GM03348 (cell line): ENCODE measurements at places on chromosomes 3 and 15.

GRCh38 chr3:196927571-196928453 is 14.5 kb downstream of the NCBP2 start:
- no peak for DNase-seq

DNA sequence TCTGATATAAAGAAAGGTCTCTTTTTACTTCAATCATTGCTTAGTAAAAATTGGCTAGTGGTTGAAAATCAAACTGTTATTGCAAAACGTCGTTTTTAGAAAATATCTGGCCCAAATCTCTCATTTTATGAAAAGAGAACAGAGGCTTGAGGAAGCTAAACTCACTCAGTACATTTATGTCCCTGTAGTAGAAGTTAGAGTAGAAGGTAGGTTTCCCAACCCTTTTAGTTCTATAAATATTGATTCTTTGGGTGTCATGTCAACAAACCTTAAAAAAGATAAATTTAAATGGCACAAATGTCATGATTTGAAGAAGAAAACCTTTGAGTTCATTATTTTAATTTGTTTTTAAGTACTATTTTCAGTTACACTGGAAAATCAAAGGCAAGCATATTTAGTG is 722.3 kb upstream of the NECTIN3 start:
- no peak for DNase-seq

- DNase-seq = no peak
Measured at GRCh38 chr3:139109271-139109670, 64.6 kb upstream of the PRR23C start.

- peak; percentile 52 for DNase-seq
Measured at GRCh38 chr15:76973362-76973743, 21.6 kb upstream of the PSTPIP1 start.

DNA sequence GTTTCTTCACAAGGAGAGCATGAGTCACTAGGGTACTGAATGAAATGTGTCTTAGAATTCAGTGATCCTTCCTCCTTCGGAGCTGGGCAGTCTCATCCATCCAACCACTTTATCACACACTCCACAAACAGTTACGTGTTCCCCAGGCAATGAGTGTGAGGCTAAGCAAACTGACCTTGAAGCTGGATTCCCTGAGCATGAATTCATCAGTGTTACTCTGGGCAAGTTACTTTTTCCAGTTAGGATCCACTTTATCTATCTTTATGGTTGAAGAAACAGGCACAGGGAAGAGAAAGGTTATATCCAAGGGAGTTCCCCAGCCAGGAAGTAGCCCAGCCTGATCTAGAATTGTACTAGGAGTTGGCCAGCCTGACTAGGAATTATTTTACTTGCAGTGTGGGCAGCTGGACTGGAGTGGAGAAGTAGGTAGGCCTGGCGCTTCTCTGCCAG is 17.1 kb upstream of the GCNT3 start:
- peak; percentile 51 for DNase-seq
